ENCODE measurements at places on chromosomes 13 and 19.

- no peak for DNase-seq
Measured at GRCh38 chr19:33823341-33823740, 26.7 kb downstream of the KCTD15 start.

DNA sequence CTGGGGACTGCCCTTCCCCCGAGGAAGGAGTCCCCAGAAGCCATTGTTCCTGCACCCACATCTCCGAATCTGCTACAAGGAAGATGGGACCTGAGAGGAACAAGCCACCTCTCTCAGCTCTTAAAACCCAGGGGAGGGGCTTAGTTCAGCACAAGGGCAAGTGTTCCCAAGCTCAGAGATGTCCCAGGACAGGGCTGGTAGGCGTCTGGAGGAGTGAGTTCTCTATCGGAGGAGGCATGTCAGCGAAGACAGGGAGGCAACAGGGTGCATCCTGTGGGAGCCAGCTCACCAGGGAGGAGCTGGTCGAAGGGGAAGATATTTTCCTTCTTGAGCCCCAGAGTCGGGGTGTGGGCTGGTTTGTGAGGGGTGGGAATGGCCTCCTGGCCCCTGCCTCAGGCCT lies 54.8 kb downstream of the CELF5 start:
- no peak for DNase-seq

DNA sequence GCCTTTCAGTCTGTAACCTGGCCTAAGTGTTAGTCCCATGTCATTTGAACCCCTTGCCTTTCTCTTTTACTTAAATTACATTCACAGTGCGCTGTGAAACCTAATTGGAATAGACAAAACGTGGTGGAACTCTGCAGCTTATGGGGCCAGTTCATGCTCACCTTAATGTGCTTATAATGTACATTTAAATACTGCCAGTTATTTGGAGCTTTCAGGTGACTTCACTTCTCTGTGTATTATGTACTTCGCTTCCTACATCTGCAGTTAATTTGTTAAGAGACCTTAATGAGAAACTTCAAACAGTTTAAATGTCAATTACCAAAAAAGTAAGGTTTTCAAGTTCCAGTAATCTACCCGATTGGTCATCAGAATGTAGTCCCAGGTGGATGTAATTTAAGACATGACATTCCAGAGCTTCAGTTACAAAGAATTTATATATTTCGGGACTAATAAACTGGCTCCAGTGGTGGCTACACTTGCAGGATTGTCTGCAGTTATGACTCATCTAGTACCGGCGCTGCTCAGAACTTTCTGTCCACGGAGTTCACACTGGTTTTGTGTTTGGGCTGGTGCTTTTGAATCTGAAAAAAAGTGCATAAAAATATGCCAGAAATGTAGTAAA lies 125.3 kb downstream of the TM9SF2 start:
- no peak for DNase-seq

- no peak for DNase-seq
Measured at GRCh38 chr13:94324767-94325540, 154.5 kb downstream of the DCT start.

GRCh38 chr19:20325151-20325550 lies 158.1 kb downstream of the ZNF486 start:
- DNase-seq: no peak

GRCh38 chr13:98847780-98848179 lies 95.3 kb upstream of the SLC15A1 start:
- no peak for DNase-seq

DNA sequence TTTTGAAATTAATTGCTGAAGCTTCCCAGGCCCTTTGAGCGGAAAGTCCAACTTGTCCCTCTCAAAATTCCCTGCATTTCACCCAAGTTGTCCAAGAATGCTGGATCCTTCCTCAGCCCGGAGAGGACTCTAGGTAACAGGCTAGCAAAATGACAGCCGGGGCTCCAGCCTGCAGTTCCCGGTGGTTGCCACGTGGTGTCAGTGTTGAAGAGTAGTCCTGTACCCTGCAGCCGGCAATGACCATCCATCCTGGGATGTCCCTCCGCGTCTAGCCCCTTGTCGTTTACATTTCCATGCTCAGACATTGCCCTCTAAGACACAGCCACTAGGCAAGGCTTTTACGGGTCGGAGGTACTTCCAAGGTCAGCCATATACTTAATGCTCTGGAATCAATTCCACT lies 31.4 kb upstream of the MTIF3 start:
- peak; percentile 17 for DNase-seq

GRCh38 chr13:60078226-60078625 lies 85.5 kb downstream of the DIAPH3 start:
- no peak for DNase-seq

- no peak for DNase-seq
Measured at GRCh38 chr13:58032676-58033460, 401.3 kb downstream of the PCDH17 start.

GRCh38 chr19:33436360-33437345 lies 63.1 kb downstream of the CEBPG start:
- DNase-seq: no peak

DNA sequence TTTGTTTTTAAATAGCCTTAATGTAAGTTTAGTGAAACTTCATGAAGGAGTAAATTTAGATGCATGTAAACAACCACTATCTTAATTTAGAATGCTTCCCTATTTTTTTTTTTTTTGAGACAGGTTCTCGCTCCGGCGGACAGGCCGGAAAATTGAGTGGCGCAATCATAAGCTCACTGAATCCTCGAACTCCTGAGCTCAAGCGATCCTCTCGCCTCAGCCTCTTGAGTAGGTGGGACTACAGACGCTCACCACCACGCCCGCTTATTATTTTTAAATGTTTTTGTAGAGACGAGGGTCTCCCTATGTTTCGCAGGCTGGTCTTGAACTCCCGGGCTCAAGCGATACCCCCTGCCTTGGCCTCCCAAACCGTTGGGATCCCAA lies 1.6 kb downstream of the TEX30 start:
- no peak for DNase-seq

- no peak for DNase-seq
Measured at GRCh38 chr13:32880636-32881035, 135.6 kb upstream of the KL start.

DNA sequence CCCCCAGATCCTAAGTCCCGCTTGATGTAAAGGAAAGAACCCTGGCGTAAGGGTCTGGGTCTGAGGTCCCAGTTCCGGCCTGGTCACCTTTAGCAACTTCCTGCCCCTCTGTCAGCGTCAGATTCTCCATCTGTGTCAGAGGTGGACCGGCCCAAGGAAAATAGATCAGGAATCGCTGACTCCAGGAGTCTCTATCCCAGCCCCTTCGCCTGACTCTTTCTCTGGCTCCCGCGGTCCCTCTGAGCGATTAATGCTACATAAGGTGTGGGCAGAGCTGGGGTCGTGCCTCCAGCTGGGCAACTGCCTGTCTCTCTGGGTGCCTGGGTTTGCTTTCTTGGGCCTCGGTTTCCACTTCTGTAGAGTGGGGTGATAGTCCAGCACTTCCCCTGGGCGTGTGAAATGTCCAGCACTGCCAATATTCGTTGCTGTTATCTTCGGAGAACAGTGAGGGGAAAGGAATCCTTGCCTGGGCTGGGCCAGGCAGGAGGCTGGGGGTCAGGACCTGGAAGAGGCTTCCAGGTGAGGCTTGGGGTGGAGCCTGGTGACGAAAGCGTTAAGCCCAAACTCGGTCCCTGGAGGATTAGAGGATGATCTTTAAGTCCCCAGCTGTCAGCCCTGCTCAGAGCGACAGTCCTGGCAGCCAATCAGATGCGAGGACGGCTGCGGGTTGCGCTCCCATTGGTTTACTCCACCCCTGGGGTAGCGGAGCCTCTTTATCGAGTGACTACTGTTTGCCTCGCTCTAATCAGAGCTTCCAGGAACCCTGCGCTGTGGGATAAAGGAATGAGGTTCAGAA lies 767 bp downstream of the ABCA7 start:
- peak; percentile 94 for DNase-seq

GRCh38 chr19:10132905-10133304 lies 13.2 kb upstream of the EIF3G start:
- no peak for DNase-seq

DNA sequence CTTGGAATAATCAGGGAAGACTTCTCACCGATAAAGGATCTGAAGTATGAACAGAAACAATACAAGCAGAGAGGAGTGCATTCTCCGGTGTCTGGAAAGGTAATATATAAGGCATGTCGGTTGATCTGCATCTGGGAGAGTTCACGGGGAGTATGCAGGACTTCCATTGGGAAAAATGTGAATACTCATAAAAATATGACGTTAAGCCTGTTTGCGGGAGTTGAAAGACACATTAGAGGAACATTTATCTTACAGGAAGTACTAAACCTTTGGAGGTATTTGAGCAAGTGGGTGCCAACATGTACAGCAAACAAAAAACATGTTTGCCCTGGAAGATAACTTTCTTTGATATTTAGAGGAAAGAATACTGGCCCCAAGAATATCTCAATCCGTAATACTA lies 286.8 kb downstream of the SLITRK6 start:
- DNase-seq: no peak

GRCh38 chr13:72527333-72527732 lies 200.1 kb downstream of the MZT1 start:
- DNase-seq: no peak

- DNase-seq: no peak
Measured at GRCh38 chr13:110637747-110638146, 22.4 kb downstream of the NAXD start.

DNA sequence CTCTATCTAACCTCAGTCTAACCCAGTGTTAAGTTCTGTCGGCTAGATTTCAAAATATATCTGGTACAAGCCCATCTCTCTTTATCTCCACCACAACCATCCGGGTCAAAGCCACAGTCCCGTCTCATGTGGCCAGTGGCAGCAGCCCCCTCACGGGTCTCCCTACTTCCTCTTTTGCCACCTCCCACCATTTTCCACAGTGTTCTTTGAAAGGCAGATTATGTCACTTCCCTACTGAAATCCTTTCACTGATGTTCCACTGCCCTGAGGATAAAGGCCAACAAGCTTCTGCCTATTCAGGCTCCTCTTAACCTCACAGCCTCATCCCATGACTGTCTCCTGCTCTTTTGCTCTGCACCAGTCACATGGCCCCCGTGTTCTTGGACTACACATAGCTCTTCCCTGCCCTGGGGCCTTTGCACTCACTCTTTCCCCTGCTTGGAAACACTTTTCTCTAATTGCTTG lies 117.2 kb downstream of the UBL3 start:
- DNase-seq: no peak

GRCh38 chr19:10565028-10565566 lies 713 bp downstream of the KRI1 start:
- DNase-seq: peak; percentile 69

GRCh38 chr13:47000165-47000564 lies 103.3 kb upstream of the HTR2A start:
- DNase-seq: no peak

- DNase-seq: peak; percentile 32
Measured at GRCh38 chr19:2394442-2395292, 32.7 kb downstream of the TIMM13 start.

GRCh38 chr13:103487841-103488240 lies 421.6 kb upstream of the SLC10A2 start:
- DNase-seq: no peak

DNA sequence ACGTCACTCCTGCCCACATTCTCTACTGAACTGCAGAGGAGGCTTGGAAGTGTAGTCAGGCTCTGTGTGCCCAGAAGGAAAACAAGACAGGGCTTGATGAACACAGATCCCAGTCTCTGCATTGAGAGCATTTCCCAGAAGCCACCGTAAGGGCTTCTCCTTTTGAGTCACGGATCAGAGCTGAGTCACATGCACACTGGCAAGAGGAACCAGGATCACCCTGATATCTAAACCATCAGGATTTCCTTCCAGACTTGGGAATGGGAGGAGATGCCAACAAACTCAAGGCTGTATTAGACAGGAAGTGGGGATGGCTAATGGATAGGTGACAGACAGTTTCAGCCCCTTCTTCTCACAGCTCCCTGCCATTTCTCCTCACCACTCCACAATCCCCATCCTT lies 17.7 kb upstream of the FBXO17 start:
- DNase-seq: no peak

DNA sequence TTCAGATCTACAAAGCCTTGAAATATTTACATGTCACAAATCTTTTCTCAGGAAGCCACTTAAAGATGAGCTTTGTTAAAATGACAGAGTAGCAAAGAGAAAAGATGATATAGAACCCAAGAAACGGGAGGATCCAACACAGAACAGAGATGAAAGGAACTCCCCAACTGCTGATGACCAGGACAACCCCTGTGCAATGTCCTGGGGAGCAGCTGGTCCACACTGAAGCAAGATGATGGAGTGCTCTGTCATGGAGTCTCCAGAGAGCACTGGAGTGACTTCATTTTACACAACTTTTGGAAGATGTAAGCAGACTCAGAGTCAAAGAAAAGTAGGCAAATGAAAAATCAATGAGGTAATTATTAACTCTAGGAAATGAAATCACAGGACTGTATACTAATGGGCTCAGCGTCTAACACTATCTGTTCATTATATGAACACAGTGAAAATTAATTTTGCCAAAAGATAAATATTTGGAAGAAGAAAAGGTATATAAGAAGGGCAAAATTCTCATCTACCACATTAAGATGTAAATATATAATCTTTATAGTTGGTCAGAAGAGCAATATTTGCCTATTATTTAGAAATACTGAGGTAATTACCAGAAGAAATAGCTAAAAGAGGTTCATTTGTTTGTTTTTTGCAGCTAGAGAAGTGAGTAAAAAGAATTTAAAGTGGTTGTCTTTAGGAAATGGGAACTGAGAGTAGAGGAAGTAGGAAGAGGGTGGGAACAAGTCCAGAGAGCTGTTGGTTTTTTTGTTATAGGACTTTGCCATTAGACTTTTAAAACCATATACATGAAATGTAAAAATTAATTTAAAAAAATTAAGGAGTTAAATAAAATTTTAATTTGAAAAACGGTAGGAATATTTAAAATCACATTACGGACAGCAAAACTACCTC lies 30.5 kb downstream of the MTRF1 start:
- DNase-seq: no peak

DNA sequence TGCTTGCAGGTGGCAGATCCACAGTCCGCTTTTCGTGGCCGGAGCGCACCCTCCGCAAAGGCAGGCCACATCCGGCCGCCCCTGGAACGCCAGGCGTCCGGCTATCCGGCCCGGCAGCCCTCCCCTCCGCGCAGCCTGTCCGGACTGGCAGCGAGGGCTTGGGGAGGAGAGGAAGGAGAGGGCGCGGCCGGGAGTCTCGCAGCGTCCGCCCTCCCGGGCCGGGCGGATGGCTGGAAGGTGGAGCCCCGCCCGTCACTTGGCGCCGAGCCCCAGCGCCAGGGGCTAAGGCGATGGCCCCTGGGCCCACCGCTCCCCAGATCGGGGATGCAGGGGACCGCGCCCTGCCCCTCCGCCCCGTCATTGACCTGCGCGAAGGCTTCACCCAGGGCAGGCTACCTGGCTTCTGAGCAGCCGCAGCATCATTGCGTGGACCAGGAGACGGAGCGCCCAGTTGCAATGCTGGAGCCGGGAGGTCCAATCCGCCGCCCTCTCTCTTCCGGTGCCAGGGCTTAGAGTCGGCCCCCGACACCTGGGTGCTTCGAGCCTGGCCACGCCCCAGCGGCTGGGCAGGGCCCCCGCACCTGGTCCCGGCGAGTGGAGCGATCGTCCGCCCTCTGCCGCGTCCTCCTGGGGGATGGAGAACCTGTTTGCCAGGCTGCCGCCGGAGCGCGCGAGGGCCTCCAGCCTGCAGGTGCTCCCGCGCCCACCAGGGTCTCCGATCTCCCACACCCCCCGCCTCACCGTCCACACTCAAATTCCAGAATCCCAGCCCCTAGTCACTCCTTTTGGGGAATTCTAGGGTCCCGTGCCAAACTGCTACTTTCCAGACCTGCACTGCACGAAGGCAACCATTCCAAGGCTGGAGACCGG lies at the start of gene FUT1:
TSS of gene FUT1 (minus strand) at position 146 of the 870 bp plus-strand sequence. CDS start 1,360 bp downstream, outside the sequence.
- peak; percentile 47 for DNase-seq

- no peak for DNase-seq
Measured at GRCh38 chr13:40484101-40484800, 182.2 kb downstream of the FOXO1 start.
